Activated naive CD4-positive, alpha-beta T cell treated with Interleukin-2 at 50 U/mL for 16 hours (primary cell): ENCODE measurements at places on chromosomes 1 and 21.
A peak's percentile ranks its signal among the peaks of the same experiment; 100 is the strongest.

DNA sequence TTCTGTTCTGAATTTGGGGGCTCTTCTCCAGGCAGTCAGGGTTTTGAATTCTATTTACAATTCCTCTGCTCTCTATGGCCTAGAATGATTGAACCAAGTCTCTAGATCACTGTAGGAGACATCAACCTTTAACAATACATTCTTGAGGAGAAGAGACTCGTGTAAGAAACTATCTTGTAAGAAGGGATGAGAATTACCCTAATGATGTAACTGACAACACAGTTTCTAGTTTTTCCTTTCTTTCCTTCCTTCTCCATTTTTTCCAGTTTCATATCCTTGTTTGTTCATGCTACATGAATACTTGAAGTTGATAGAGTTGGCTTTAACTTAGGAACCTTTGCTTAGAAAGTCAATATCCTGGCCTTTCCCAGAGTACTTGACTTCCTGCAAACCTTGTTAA, 1.3 kb upstream of the ATP1A1 start:
- no peak for DNase-seq

- no peak for DNase-seq
These were observed 23.3 kb downstream of the ZBTB17 start for GRCh38 chr1:15952317-15953258.

DNA sequence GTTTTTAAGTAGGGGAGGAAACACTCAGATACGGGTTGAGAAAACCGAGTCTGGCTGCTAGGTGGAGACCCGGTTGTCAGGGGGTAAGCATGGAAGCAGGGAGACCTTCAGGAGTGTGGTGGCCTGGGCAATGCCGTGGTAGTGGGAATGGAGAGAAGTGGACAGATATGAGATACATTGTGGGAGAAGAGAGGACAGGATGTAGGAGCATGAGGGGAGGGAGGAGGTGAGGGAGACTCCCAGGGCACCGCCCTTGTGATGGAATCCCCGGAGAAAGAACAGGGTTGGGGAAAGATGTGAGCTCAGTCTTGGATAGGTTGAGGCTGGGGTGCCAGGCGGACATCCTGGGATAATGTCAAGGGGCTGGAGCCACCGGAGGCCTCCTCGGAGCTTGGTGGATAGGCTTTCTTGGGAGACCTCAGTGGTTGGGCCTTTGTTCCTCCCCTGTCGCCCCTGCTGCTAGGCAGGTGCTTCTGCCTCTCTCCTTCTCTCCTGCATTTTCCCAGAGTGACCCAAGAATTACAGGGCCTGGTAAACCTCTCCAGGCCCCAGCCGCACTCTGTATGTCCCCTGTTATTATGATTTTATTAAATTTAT, 21.3 kb downstream of the ZNF362 start:
- no peak for DNase-seq

DNA sequence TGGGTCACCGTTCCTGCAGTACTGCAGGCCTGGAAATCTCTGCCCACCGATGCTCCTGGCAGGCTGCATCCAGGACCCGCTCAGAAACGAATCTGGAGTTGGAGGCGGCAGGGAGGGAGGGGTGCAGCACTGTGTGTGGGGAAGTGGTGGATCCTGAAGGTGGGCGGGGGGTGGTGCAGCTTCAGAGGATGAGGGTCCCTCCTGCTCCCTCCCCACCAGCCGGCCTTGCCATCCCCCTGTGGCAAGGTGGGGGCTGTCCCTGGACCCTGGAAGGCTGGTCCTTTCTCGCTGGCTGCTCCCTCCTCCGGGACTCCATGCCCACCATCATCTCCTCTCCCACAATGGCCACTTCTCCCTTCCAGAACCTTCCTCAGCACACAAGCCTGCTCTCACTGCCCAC, 60.4 kb downstream of the B3GALT5 start:
- no peak for DNase-seq

DNA sequence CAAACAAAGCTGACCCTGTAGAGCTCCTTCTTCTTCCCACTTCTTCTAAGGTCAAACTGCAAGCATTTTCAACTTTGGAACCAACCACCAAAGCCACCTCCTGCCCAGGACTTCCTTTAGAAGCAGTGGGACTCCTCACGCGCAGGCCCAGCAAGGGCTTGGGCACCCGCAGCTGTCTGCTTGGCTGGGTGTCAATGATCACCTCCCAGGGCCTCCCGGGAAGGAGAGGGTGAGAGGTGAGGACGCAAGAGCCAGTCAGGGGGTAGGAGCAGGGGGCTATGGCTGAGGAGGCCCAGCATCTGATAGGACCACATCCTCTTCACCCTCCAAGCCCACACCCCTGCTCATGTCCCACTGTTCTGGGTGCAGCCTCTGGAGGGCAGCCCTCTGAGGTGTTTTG, 10.2 kb downstream of the KLHL21 start:
- no peak for DNase-seq

DNA sequence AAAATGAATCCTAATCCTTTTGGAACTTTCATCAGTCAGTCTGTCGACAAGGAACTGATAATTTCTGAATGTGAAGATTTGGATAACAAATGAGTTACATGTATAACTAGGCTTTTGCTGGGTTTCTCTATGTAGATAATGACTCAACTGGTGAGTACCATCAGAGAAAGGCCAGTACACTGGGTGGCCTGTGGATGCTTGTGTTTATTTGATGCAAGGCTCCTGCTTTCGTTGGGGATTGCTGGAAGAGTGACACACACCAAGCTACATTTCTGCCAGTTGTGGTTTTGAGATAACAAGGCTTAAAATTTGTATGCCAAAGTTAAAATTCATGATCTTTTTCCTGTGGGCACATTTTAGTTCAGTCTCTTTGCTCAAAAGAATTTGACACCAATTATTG, 115.7 kb upstream of the UBE2U start:
- DNase-seq = no peak

DNA sequence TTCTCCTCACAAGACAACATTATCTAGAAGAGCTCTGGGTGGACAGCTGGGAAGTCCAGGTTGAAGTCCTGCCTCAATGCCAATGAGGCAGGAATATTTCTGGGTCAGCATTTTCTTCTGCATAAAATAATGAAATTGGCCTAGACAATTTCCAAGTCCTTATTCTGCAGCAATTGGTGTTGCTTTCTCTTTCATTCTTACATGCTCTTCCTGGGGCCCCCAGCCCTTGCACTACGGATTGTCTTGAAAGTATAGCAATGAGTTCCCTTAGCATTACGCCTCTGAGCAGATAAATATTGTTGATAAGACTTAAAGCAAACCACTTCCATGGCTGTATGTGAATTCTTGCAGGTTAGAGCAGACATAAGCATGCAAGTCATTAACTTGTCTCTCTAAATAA, 188.5 kb downstream of the TGFBR3 start:
- DNase-seq = peak; percentile 53

GRCh38 chr1:158020886-158021620, 27.6 kb downstream of the KIRREL1 start:
- no peak for DNase-seq

GRCh38 chr1:67189953-67190352, 23.7 kb downstream of the IL23R start:
- DNase-seq = no peak

DNA sequence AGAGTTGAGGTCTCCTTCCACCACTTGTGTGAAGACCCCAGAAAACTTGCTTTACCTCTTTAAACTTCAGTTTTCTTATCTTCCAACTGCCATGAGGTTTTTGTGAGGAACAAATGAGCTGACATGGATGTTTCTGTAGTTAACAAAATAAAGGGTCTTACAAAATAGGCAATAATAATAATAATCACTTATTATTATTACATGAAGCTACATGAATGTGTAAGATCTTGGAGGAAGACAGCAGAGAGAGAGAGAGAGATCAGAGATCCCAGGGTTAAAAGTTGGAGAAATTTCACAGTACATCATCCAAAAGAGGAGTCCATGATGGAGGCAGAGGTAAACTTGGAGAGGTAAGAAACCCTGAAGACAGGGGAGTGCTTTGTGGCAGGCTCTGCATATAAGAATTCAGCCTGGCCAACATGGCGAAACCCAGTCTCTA, 10.7 kb downstream of the RCC1 start:
- no peak for DNase-seq

GRCh38 chr1:20480243-20480944, 5.6 kb downstream of the CAMK2N1 start:
- DNase-seq = no peak

DNA sequence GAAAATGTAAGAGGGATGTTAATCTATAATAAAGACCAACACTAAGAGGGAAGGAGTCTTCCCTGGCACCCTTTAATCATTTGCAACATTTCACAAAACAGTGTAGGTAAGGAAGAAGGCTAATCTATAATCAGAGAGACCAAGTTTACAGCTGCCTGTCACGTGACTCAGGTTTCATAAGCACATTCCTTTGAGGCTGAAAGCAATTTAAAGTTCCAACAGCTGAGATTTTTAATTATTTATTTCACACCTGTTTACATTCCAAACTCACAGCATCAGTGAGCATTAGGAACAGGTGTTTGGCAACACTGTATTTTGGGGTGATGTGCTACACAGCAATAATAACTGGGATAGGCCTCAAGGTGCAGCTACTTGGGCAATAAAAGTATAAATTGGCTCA, 75.7 kb upstream of the PGBD5 start:
- DNase-seq = no peak

- no peak for DNase-seq
These were observed 11.6 kb upstream of the HIPK1 start for GRCh38 chr1:113917400-113918082.

DNA sequence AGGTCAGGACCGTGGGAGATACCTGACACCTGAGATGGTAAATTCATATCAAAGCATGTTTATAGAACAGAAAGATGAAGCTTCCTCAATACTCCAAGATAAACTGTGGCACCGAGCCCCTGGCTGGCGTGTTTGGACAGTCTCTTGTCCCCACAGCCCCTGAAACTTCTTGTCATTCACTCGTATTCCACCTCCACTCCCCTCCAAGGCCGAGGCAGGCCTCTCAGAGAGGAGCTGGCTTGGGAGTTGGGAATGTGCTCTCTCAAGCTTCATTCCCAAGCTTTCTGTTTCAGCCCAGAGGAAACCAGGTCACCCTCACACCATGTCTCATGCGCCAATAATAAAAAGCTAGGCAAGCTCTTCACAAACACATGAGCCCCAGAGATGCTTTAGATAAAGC, 86.1 kb downstream of the NPHP4 start:
- DNase-seq = no peak

DNA sequence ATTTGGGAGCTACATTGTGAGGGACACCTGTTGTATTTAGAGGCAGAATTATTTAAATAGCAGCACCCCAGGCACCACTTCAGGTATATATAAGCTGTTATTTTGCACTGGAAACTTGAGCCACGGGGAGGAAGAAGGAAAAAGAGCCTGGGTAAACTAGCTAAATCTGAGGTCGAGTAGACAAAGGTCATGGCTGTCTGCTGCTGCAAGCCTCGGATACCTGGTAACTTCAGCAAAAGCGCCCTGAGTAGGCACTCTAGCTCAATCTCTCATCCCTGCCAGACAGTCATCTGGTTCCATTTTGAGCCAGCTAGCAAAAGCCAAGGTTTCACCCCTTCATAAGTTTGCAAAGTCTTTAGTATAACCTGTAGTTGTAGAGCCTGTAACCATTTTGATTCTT, 101.9 kb upstream of the ZNF644 start:
- DNase-seq = no peak

DNA sequence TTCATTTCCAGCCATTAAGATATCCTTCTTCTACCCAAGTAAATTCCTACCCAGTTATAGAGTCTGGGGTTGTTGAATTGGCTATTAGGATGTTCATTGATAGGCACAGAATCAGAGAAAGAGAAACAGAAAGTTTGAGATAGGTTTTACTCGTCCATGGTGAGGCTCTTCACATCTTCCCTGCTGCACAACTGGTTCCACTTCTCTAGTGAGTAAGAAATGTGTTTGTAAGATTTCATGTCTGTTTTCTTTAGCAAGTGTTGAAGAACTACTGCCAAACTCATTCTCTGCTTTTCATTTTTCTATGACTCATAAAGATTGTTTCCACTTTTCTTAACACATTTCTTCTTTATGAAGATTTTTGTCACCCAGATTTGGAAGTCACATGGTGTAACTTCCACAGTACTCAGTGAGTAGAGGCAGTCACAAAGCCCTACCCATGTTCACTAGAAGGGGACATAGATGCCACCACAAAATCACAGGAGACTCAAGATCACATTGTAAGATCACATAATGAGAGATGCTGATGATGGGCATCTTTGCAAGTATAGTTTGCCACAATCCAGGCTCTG, 152.3 kb downstream of the SNX7 start:
- DNase-seq = no peak

DNA sequence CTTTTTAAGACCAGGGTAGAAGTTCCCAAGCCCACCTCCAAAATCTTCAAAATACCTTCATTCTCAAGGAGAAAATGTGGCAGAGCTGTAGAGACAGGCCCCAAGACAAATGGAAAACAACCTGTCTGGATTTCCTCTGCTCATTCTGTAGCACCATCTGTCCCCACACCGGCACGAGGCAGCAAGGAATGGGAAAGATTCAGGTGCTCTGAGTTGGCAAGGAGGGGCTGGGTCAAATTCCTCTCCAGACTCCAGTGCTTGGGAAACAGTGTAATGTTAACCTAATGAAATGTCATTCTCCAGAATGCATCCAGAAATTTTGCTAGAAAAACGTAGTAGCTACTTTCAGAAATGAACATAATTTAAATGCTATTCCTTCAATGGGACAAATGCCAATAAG, 9.3 kb downstream of the PABPC4 start:
- no peak for DNase-seq

GRCh38 chr1:54298284-54299033, 98.5 kb downstream of the MRPL37 start:
- DNase-seq = no peak

GRCh38 chr1:235866205-235866912, at the start of gene LYST:
LYST (minus strand) TSS chr1:235866906; CDS start chr1:235830417, 36,489 bp downstream.
- peak; percentile 62 for DNase-seq

DNA sequence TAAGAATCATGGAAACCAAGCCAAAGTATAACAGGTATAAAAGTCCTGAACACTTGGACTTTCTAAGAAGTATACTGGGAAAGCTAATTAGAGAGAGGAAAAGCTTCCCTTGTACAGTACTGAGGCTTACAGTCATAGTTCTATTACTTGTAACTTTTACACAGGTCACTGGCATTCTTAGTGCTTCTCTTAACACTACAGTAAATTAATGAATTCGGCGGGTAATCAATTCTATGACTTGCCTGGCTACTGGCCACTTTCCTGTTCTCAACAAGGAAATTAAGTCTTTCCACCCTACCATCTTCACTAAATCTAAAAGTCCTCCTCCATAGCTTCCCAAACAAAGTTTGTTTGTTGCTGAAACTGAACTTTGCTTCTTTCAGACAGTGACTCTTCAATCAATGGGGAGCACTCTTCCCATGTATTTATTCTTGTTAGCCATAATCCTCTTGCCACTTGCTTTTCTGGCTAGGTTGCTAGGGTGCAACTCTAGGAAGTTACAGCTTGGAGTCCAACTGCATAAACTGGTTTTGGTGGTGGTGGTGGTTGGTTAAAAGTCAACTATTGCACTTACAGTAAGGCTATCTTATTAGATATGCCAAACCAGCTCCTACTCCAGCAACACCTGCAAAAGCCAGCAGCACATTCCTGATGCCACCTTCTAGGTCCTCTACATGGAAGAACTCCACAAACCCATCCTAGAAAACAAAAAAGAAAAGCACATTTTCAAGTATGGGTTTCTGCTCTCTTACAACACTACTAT, 2.4 kb downstream of the MCL1 start:
- no peak for DNase-seq

- DNase-seq = no peak
These were observed 192.6 kb upstream of the AJAP1 start for GRCh38 chr1:4461726-4462290.

GRCh38 chr1:21217812-21218596, 41.3 kb upstream of the EIF4G3 start:
- peak; percentile 35 for DNase-seq
